ENCODE measurements at places on chromosomes 2 and 18.
A peak's percentile ranks its signal among the peaks of the same experiment; 100 is the strongest.

GRCh38 chr2:74768401-74768914 lies 65.5 kb upstream of the HK2 start:
- no peak for DNase-seq

GRCh38 chr2:192051533-192051932 lies 143.2 kb downstream of the TMEFF2 start:
- DNase-seq = no peak

DNA sequence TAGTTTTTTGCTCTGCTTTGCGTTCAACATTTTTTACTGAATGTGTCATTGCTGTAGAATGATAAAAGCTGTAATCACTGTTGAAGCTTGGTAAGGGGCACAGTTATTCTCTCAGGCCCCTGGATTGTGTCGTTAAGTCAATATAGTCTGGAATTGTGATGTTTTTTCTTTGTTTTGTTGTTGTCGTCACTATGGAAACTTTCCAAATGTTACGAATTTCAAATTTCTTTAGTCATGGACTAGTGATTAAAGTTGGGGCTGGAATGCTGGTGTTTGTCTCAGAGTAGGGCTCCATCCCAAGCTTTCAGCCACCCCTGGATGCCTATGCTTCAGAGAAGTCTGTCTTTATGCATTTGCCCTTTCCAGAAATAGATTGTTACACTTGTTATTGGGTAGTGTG lies 287.2 kb downstream of the CDH19 start:
- DNase-seq = no peak

GRCh38 chr2:128158176-128158575 lies 67.2 kb downstream of the UGGT1 start:
- DNase-seq = no peak

DNA sequence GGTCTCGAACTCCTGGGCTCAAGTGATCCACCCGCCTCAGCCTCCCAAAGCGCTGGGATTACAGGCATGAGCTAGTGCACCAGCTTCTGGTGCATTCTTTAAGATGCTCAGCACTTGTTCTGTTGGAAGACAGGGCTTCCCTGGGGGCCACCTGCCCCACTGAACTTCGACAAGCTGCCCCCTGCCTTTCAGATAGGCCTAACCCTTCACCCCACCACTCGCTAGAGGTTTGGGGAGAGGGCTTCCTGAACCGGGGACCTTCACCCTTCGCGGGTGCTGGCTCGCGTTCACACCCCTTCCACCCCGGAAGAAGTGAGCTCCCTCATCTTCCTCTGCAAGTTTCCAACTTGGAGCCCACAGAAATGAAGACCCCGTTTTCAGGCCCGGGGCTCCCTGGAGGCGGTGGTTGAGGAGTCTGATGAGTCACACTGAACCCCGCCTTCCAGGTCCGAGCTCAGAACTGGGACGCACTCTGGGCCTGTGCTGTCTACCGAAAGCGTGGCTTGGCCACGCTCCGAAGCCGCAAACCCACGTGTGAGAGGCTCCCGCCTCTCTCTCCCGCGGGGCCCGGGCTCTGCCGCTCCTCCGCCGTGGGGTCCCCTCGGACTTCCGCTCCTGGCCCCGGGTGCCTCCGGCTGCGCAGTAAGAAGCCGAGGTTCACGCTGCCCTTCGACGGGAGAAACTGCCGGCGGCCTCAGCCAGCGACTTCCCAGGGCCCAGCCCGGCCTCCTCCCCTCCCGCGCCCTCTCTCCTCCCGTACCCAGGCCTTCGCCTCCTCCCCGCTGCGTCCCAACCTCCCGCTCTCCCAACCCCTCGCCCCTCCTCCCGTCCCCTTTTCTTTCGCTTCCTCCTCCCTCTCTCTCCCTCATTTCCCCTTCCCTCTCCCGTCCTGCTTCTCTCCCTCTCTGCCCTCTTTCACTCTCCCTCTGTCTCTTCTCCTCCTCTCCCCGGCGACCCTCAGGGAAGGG lies 47.5 kb upstream of the SP3 start:
- peak; percentile 44 for DNase-seq

DNA sequence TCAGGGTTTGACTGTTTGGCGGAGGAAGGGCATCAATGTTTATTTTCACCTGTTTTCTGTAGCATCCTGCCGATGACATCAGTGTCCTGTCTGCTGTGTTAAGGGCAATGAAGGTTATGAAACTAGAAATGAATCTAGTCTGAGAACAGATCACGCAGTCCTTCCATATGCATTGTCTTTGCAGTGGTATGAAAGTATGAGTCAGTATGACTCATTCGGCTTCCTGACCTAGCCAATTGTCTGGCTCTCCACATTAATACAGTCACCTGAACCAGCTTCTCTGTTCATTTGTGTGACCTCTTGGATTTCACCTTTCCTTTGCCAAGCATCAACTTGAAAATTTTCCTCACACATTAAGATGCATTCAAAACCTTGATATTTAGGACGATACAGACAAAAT lies 353.8 kb downstream of the RND3 start:
- DNase-seq = no peak

GRCh38 chr2:121836611-121837010 lies 81.2 kb downstream of the TSN start:
- DNase-seq = no peak

- no peak for DNase-seq
Observed at GRCh38 chr2:88048541-88048940, 7.0 kb downstream of the KRCC1 start.

DNA sequence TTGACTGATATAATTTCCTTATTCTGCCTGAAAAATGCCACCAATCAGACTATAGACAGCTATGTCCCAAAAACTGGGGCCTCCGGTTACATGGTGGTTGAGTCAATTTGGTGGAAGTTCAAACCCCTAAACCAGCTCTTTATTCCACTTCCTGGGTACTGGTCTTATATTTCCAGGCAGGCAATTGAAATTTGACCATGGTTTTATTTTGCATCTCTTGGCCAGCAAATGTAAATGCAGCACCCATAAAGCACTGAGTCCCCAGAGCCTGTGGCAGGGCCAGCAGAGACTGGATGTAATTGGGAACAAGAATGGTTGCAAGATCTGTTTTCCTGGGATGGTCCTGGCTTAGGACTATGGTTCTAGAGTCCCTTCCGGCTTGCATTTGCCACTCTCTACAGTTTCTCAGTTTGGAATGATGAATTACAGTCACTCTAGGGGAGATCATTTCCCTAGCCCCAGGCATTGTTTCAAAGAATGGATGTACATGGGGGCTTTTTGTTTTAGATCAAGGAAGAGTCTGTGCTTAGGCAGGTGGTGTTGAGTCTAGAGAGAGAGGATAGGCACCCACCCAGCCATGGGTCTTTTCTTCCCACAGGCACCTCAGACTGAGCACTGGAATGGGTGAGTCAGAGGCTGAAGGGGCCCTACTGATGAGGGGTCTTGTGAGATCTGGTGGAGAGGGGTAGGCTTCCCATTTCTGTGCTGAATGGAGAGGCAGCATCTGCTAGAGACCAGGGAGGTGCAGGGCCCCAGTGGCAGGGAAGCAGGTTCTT lies 108.4 kb upstream of the CDC42EP3 start:
- no peak for DNase-seq

DNA sequence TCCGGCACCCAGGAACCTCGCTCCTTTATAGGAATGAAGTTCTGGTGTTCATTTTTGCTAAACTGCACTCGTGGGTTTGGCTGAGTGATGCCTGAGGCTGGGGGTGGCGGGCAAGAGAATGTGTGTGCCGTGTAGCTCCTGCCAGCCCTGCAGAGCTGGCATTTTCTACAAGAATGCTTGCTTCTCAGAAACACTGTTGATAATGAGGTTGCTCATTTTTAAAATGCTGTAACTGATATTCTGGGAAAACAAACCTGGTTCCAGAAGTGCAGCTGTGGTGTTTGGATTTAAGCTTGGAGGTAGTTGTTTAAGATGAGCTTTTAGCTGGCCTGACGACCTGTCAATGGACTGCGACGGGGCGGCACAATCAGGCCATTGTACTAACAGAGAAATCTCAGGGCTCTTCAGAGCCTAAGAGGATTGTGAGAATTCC lies 511.9 kb upstream of the TNP1 start:
- DNase-seq = no peak

- no peak for DNase-seq
Observed at GRCh38 chr2:19702267-19702666, 199.5 kb downstream of the TTC32 start.

GRCh38 chr2:51789918-51790317 lies 758.0 kb upstream of the NRXN1 start:
- DNase-seq = no peak

Data from CD8-positive, alpha-beta T cell (primary cell).